ENCODE measurements at places on chromosomes 5 and 9.

GRCh38 chr5:133421806-133422205 is 190.5 kb downstream of the FSTL4 start:
- no peak for DNase-seq

GRCh38 chr5:37553720-37554404 is 174.7 kb downstream of the WDR70 start:
- no peak for DNase-seq

- no peak for DNase-seq
Measured at GRCh38 chr5:108983461-108984092, 235.9 kb downstream of the FER start.

- DNase-seq = no peak
Measured at GRCh38 chr5:76245590-76245989, 157.5 kb upstream of the IQGAP2 start.

DNA sequence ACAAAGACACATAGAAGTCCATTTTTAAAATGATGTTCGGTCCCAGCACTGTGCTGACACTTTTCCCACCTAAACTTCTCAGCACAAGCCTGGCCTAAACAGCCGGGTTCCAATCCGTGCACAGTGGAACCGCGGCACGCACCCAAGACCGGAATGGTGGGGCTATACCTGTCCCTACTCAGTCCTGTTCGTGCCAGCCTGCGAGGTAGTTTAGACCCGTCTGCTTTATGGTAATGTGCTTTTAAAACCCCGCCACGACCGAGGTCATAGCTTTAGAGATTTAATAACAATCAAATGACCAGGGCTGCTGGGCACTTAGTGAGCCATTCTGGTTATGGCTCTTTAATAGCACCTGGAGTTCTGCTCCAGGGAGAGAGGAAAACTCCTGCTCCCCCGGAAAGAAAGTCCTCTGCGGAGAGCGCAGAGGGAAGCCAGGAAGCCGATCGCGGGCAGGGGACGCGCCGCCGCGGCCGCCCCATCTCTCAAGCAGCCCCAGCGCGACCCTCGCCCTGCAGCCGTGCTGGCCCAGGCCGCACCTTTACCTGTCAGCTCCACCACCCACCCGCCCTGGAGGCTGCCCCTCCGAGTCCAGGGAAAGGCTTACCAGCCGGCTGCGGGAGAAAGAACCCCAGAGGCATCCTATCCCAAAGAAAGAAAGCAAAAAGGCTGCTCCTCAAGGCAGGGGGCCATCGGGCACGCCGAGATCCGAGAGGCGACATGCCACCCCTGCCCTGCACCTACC is 511 bp downstream of the ARL15 start:
- peak; percentile 59 for DNase-seq

DNA sequence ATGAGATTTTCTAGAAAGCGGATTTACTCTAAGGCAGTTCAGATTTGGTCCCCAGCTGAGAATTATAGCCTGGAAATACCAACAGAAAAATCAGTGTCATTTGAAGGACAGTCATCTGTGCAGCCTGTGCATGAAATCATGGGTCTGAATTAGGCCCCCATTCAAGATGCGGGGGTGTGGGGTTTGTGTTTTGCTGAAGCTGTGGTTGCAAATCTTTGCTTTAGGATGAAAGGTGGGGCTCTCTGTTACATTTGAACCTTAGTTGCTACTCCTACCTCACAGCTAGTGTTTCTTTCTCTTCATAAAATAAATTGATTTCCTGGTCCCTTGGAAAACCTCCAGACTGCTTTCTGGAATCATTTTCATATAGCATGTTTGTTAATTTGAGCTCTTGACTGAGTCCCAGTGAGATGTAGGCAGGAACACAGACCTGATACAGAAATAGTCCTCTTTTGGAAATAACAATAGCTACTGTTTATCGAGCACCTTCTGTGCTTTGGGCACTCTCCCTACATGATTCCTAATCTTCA is 4.8 kb upstream of the ABL1 start:
- DNase-seq = no peak

DNA sequence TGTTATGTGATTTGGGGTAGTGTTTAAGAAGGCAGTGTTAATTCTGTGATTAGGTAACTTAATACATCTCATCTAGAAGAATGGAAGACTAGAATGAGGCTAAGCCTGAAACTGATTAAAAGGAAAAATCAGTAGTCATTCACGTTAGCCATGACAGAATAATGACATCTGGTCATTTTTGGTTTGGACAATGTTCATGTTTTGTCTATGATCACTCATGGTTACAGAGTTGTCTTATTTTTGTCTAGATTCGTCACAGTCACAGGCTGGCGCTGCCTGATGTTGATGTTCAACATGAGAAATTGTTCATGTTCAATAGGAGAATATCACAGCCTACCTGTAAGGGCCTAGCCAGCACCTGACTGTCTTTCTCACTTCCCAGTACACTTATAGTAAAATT is 9.5 kb upstream of the DOCK2 start:
- DNase-seq = no peak

GRCh38 chr5:8209500-8209899 is 340.6 kb downstream of the MTRR start:
- no peak for DNase-seq

GRCh38 chr9:89174291-89174690 is 4.3 kb downstream of the SHC3 start:
- no peak for DNase-seq

- DNase-seq = peak; percentile 86
Measured at GRCh38 chr9:130824643-130825350, 10.3 kb upstream of the ABL1 start.

GRCh38 chr9:98807814-98808195 is 335 bp downstream of the GALNT12 start:
- peak; percentile 55 for DNase-seq

DNA sequence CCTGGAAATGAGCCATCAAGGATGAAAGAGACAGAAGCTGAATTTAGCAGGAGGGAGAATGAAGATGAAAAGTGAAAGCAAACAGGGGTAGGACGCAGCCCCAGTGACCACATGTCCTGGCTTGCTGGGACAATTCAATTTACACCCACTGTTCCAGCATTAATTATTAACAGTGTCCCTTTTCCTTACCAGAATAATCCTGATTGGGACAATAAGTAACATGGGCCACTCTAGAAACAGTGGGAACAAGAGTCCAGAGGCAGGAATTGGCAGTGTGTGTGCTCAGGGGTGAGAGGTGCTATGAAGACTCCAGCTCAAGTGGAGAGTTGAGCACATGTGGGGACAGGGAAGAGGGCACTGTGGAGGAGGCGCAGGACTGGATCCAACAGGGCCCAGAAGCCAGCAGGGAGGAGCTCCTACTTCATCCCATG is 147.1 kb downstream of the C5orf15 start:
- DNase-seq = no peak

DNA sequence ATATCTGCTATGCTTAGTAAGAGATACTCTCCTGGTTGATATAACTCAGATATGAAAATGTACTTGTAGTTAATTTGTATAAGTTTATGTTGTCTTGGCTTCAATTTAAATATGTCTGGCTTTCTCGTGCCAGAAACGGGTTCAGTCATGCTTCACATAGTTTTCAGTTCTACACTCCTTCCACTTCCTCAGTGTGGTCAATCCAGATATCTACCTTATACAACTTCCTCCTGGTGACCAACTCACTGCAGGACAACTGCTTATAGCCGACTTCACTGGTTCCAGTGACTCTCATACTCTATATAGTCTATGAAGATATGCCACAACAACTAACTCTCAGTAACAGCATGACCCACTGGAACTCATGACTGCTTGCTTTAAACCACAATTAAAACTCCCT is 690.4 kb downstream of the SLCO4C1 start:
- DNase-seq = no peak

DNA sequence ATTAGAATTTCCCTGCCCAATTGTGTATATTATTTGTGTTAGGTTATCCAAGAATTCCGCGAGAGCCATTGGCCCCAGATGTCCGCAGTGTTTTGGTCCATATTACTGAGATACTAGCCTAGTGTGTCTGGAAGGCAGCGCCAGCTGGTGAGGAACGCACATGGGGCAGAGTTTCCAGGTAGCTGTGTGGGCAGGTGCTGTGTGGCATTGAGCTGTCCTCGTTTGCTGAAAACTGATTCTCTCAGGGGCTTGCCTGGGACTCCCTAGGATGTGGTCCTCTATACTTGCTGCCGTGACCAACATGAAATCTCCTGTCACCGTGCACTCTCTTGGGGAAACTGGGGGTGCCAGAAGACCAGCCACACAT is 288.7 kb downstream of the FANCC start:
- no peak for DNase-seq

- peak; percentile 49 for DNase-seq
Measured at GRCh38 chr5:168301593-168302390, 10.3 kb downstream of the WWC1 start.

DNA sequence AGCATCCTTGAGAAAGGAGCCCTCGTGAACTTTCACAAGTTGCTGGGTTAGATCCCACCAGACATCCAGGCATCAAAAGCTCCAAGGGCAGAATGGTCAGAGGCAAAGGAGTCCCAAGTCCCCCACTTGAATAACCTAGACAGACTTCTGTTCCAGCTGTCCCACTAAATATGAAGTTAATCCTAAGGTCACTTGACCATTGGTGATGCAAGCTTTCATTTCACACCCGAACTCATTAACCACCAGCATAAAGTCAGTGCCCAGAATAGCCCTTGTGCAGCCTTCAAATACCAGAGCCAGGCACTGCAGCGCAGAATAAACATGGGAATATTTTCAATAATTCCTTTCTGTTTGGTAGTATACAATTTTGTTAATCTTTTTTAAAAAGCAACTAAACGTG is 28.9 kb downstream of the OXCT1 start:
- no peak for DNase-seq

DNA sequence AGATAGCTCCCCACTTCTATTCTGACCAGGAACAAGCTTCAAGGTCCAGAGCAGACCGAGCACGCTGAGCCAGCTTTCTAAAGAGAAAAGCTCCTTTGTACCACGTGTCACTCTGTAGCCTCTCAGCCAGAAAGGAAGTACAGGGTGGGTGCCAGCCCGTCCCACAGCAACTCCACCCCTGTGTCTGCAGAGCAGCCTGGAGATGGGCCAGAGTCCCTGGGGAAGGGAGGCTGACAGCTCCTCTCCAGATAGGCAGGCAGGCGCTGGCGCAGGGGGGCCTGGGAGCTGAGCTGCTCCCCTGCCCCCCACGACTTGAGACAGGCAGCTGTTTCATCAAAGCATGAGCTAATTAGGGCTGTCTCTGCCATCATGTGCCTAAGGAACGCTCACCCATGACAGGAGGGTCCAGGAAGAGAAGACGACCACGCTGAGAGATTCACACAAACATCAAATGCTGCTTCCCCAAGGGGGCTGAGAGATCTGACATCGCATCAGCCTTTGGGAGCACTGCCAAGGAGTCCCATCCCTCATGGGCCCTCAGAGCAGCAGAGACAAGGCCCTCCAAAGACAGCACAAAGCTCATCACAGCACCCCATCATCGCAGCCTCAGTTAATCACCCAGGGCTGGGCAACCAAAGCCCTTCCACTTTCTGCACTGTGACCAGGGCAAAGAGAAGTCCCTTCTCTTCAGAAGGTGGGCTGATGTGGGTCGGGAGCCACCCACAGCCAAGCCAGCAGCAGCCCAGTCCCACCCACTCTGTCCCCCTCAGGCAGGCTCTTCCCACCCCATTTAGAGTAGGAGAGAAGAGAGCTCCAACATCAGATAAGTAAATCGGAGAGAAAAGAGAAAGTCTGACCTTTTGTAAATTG is 78.5 kb upstream of the LRRTM2 start:
- DNase-seq = no peak

DNA sequence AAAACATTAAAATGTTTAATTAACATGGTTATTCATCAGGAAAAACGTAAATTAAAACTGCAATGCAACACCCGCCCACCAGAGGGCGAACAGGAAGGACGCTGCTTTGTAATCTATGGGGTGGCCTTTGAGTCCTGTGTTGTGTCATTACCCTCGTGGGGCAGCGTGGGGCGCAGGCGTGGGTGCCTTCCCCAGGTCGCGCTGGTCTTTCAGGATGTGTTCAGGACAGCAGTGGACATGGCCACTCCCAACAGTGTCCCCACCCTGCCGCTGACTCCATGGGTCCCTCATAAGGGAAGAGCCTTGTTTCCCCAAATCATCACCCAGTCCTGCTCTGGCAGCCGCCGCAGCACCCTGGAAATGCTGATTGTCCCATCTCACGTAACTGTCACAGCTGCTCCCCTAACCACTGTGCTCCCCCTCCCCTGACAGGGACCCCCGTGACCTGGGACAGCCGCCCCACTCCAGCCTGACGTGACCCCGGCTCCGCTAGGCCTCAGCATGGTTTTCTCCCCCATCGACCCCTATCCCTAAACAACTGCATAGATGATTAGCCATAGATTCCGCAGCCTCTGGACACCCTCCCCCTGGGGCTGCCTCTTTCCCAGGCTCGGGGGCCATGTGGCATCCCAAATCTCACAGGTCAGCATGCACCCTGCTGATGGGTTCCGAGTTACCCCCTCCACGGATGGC is 36.4 kb downstream of the GLT6D1 start:
- peak; percentile 69 for DNase-seq

DNA sequence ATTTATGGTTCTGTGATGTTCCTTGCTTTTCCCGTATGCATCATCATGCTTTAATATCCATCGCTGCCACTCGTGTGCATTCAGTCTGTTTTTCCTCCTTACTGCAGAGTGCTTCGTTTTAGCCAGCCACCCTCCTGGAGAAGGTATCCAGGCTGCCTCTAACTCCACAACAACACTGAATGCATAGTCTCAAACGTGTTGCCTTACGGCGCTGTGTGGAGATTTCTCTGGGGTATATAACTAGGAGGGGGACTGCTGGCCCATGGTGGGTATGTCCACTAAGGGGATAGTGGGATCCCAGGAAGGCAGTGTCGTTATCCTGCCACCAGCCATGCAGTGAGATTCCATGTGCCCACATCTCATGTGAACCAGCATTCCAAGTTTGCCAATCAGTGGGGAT is 16.4 kb downstream of the BTNL9 start:
- no peak for DNase-seq

DNA sequence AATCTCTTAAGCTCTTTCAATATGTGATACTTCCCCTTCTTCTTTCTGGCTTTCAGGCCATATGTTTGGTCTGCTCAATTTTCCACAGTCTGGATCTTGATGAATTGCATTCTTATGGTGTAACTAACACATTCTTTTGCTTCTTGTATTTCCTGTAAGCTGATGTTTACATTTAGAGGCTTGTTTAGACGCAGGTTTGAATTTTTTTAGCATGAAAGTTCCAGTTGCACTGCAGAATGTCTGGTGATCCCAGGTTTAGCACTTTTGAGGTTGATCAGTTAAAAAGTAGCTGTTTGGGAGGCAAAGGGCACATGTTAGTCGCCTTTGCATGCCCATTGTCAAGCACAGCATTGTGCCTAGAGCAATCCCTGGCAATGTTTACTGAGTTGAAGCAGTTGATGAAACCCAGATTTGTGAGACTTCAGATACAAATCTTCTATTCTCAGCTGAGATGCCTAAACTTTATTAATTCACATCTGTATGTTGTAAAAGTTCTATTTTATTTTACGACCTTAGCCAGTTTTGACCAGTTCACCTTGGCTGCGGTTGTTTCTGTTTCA is 59.6 kb upstream of the SPATA31C2 start:
- DNase-seq = no peak

GRCh38 chr5:87246061-87246460 is 21.6 kb upstream of the RASA1 start:
- no peak for DNase-seq

DNA sequence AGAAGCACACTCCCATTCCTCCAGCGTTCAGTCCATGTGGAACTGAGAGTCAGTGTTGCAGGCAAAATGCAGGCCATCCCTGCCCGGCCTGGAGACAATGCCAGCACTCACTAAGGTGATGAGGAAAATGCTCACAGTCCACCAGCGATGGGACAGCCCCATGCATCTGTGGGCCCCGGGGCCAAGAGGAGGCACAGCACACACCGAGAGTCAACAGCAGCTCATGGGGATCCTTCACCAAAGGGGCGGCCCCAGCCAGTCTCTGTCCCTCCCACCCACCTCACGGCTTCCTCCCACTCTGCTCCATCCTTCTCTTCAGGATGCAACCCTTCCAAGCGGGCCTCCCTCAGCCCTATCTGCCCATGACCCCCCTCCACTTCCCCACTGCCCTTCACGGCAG is 6.2 kb downstream of the SEMA4D start:
- no peak for DNase-seq

Measured in GM23338 (cell line).